ENCODE measurements at places on chromosomes 13 and 19.

- no peaks in the 10 kb centered on the region for H3K36me3 ChIP-seq
- no peak for DNase-seq
- no peak overlapping the region for H3K27ac ChIP-seq
- peak overlapping the region; percentile 28 for H3K4me3 ChIP-seq
- H3K4me1 ChIP-seq, result peaks cover 24% of the 10 kb centered on the region
These were observed 62.0 kb downstream of the RFX2 start for GRCh38 chr19:6048348-6048747.

DNA sequence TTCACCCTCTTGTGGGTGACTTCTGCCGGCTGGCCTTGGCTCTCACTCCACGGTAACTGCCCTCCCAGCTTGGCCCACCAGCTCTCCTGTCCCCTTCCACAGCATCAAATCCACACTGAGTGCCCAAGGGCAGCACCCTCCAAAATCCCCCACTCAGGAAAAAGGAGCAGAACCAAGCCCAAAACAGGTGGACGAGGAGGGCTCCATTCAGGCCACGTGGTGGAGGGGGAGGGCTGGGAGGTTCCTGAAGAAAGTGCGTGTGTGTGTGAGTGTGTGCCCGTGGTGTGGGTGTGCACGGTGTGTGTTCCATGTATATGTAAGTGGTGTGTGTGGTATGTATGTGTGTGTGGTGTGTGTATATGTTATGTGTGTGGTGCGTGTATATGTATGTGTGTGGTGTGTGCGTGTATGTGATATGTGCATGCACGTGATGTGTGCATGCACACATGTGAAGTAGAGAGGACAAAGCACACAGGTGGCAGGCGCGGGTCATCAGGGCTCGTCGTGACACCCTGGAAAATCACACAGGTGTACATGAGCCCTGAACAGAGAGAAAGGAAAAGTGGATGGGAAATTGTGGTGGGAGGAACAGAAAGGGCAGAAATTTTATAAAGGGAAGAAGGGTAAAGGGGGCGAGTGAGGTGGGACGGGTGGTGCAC lies 76.9 kb downstream of the COL4A1 start:
- peaks cover 70% of the 10 kb centered on the region for H3K4me1 ChIP-seq
- no peak overlapping the region for H3K4me3 ChIP-seq
- H3K27ac ChIP-seq, result peak overlapping the region; percentile 8
- no peaks in the 10 kb centered on the region for H3K27me3 ChIP-seq
- peaks cover 26% of the 10 kb centered on the region for H3K36me3 ChIP-seq

GRCh38 chr13:113635048-113635420 lies 23.0 kb downstream of the ATP4B start:
- H3K4me3 ChIP-seq, result no peak overlapping the region
- no peak for DNase-seq
- H3K4me1 ChIP-seq, result peaks cover 4% of the 10 kb centered on the region
- no peak overlapping the region for H3K27ac ChIP-seq
- H3K36me3 ChIP-seq, result peaks cover 78% of the 10 kb centered on the region

- no peak overlapping the region for H3K27ac ChIP-seq
- peak; percentile 64 for DNase-seq
- peaks cover 26% of the 10 kb centered on the region for H3K4me1 ChIP-seq
These were observed 5.3 kb downstream of the RASIP1 start for GRCh38 chr19:48735031-48735615.

DNA sequence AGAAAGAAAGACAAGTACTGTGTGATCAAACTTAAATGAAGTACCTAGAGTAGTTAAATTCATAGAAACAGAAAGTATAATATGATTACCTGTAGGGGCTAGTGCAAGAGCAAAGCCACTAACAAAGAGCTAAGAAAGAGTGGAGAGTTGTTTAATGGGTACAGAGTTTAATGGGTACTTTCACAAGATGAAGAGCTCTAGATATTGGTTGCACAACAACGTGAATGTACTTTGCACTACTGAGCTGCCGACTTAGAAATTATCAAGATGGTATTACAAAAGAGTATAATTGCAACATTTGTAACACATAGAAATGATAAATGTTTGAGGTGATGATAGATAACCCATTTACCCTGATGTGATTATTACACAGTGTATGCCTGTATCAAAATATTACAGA lies 140.3 kb upstream of the GPC6 start:
- no peak overlapping the region for H3K4me3 ChIP-seq
- no peaks in the 10 kb centered on the region for H3K4me1 ChIP-seq
- DNase-seq, result no peak
- no peak overlapping the region for H3K27ac ChIP-seq
- peaks cover 5% of the 10 kb centered on the region for H3K27me3 ChIP-seq

- DNase-seq, result no peak
- H3K4me1 ChIP-seq, result peaks cover 32% of the 10 kb centered on the region
- peaks cover 13% of the 10 kb centered on the region for H3K36me3 ChIP-seq
- H3K4me3 ChIP-seq, result peak overlapping the region; percentile 65
- peaks cover 47% of the 10 kb centered on the region for H3K27me3 ChIP-seq
These were observed 168.3 kb downstream of the COL4A1 start for GRCh38 chr13:110138700-110139036.

DNA sequence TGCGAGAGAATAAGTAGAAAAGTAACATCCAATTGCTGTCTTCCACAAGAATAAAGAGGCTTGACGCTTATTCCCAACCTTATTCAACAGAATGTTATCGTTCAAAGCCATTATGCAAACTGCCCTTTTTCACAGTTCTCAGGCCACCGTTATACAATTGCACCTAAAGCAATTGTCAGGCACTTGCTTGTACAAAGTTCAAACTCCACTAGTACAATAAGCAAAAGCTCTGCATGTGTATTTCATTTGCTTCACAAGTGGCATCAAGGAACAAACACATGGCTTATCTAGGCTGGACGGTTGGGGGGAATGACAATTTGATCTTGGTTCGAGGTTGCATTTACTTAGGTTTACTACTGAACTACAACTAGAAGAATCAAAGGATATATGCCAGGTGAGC lies 815.6 kb downstream of the EFNB2 start:
- no peaks in the 10 kb centered on the region for H3K36me3 ChIP-seq
- H3K4me1 ChIP-seq, result no peaks in the 10 kb centered on the region
- H3K27ac ChIP-seq, result no peak overlapping the region
- no peak overlapping the region for H3K4me3 ChIP-seq
- H3K27me3 ChIP-seq, result no peaks in the 10 kb centered on the region
- no peak for DNase-seq

DNA sequence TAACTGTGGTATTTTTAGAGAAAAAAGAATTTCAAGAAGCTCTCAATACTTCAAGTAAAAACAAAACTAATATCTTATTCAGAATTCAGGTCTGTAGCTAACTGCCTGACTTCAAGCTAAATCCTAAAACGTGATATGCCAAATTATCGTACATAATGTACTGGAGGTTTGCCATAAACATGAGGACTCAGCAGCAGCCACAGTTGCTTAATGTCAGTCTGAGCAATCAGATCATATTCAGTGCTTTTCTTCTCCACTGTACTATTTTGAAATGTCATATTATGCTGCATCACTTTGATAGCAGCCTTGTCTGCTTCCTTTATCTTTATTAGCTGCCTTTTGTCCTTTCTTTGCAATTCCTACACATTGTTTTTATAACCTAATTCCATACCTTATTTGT lies 265.1 kb upstream of the EDNRB start:
- H3K27me3 ChIP-seq, result peaks cover 4% of the 10 kb centered on the region
- H3K4me1 ChIP-seq, result no peaks in the 10 kb centered on the region
- no peak for DNase-seq
- no peak overlapping the region for H3K4me3 ChIP-seq

DNA sequence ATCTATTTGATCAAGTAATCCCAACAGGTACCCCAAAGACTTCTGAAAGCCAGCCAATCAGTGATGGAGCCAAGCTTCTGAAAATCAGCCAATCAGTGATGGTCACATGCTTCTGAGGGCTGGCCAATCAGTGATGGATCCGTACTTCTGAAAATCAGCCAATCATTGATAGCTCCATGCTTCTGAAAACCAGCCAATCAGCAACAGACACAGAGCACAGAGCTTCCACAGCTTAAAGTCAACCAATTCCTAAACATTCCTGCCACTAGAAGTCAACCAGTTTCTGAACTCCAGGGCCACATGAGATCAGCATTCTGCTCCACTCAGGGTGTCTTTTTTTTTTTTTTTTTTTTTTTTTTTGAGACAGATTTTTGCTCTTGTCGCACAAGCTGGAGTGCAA lies 8.2 kb upstream of the HSD17B14 start:
- no peak for DNase-seq
- H3K27ac ChIP-seq, result no peak overlapping the region
- H3K4me1 ChIP-seq, result peaks cover 6% of the 10 kb centered on the region
- no peak overlapping the region for H3K4me3 ChIP-seq

GRCh38 chr19:19436137-19436691 lies 30.7 kb downstream of the GATAD2A start:
- H3K4me3 ChIP-seq, result no peak overlapping the region
- no peaks in the 10 kb centered on the region for H3K27me3 ChIP-seq
- DNase-seq, result no peak
- H3K4me1 ChIP-seq, result peaks cover 42% of the 10 kb centered on the region
- H3K27ac ChIP-seq, result no peak overlapping the region
- peaks cover 16% of the 10 kb centered on the region for H3K36me3 ChIP-seq

All from nephron progenitor cell (in vitro differentiated cells).